ENCODE measurements at places on chromosomes 2 and 18. TPM values are rescaled to one million over a fixed set of nuclear protein-coding genes. Genes with fewer than 3 reads are reported as not detected.

The TMEM200C gene
- total RNA-seq, result not detected

DNA sequence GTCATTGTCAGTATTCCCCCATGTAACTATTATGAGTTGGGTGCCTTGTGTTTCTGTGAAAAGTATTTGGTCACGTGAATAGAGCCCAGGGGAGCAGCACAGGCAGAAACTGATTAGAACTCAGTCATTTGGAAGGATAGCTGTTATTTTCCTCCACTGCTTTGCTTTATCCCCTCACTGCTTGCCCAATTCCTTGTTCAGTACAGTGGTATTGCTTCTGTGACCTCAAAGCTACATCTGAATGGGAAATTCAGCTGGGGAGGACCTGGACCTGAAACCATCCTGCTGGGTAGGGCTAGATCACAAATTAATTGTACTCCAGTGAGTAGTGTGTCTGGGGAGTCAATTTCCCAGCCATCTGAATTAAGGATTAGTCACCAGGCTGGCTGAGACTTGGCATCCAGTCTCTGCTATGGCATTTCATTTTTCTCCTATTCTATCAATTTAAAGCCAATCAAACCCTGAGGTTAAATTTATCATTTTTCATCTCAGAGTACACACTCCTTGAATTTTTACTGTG, 1231.6 kb upstream of the GYPC start:
- DNase-seq, result no peak

- no peak for DNase-seq
Observed at GRCh38 chr2:151020411-151020810, 241.3 kb downstream of the RBM43 start.

DNA sequence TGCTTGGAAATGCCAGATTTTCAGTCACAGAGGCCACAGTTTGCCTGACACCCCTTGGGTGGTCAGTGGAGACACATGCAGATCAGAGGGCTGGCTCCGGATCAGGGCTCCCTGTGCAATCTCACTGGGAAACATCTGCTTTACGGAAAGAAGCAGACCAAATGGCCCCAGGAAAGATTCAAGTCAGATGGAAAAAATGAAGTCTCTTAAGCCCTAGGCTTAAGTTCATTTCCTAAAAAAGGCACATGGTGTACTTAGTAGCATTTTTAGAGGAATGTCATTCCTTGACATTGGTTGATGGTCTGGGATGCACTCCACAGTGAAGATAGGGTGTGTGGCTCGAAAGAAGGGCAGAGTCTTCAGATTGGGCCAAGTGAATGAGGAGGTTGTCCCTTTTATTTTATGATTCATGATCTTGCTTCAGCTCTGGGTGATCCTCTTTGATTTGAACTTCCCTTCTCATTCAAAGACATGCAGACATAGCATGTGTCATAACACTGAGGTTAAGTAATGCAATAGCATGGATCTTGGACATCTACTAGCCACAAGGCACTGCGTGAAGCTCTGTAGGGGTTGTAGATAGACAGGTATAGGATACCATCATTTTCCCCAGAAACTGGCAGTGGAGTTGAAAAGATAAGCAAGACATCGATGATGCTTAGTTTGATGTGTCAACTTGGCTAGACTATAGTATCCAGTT, 56.5 kb downstream of the KCNE4 start:
- peak; percentile 91 for DNase-seq

The KYNU gene
- 31.6 TPM for total RNA-seq

The LYG2 gene
- not detected for total RNA-seq

DNA sequence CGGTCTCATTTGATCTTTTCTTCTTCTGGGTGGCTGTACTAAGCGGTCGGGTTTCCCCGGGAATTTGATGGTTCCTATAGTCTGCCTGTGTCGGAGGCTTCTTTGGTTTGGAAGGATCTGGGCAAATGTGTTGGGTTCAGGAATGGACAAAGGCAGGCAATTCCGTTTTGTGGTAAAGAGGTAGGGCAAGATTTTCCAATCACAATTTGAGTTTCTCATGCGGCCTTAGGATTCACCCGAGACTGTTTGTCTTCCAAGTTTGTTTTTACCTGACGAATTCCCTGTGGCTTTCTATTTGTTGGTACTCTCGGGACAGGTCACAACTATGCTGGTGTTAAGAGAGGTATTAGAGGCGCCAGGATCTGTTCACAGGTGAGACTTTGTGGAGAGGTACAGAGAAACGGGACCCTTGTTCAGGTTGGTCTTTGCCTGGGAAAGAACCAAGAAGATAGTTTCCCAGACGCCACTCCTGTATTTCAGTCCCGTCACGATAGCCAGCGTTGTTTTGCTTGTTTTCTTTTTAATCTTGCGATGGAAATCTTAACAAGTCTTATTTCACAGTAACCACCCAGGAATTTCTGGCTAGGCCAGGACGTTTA, 3.0 kb downstream of the SP5 start:
- no peak for DNase-seq

GRCh38 chr2:239746559-239747246, 278.4 kb downstream of the NDUFA10 start:
- DNase-seq, result no peak

GRCh38 chr2:118940486-118941120, 1.4 kb upstream of the MARCO start:
- DNase-seq, result no peak

Data from RPMI7951 (cell line).